Hematopoietic multipotent progenitor cell (in vitro differentiated cells): ENCODE measurements at places on chromosomes 4 and X. TPM values are rescaled to one million over a fixed set of nuclear protein-coding genes. Genes with fewer than 3 reads are reported as not detected.

DNA sequence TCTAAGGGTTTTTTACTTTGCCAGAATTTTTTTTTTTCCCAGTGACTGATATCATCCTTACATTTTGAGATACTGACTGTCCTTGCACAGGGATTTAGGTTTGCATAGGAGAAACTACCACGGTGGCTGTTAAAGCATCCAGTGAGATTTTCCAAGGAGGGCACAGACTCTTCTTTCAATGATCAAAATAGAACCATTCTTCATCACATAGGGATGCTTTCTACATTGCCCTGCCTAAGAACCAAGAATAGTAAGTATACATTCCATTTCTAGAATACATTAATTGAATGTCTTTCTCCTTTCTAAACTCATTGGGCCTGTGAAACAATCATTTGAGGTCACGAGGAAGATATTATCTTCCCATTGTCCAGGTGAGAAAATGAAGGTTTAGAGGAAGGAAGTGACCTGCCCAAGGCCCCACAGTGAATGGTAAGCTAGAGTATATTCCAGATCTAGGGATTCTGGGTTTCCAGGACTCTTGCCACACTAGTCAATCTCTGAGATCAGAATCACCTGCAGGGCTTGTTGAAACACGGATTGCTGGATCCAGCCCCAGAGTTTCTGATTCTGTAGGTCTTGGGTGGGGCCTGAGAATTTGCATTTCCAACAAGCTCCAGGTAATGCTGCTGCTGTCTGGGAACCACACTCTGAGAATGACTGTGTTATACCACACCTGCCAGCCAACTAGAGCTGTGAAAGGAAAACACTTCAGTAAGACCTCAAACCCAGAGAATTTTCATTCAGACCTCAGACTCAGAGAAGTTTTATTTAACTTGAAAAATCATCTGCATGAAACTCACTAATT lies 17.7 kb upstream of the TMEM154 start:
- DNase-seq = no peak

- no peak for DNase-seq
These were observed at the start of gene FGFBP2 for GRCh38 chr4:15963001-15963451. TSS of gene FGFBP2 (minus strand) at chr4:15963175. CDS start at chr4:15963129, 46 bp downstream.

GRCh38 chrX:21944136-21944615 lies 3.7 kb downstream of the SMS start:
- no peak for DNase-seq

DNA sequence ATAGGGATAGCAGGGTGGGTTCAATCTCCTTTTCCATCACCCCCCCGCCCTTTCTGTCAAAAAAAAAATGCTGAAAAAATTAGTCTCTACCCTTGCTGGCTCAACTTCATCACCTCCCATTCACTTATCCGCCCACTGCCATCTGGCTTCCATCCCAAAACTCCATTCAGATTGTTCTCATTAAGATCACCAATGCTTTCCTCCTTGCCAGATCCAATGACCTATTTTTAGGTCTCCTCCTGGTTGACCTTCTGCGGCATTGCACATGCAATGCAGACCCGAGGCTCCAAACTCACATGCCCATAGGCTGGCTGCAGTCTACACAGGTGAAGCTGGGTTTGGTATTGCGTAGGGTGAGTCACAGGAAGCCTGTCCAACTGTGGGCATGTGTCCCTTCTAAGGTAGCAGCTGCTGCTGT lies 21.1 kb upstream of the STIM2 start:
- no peak for DNase-seq

DNA sequence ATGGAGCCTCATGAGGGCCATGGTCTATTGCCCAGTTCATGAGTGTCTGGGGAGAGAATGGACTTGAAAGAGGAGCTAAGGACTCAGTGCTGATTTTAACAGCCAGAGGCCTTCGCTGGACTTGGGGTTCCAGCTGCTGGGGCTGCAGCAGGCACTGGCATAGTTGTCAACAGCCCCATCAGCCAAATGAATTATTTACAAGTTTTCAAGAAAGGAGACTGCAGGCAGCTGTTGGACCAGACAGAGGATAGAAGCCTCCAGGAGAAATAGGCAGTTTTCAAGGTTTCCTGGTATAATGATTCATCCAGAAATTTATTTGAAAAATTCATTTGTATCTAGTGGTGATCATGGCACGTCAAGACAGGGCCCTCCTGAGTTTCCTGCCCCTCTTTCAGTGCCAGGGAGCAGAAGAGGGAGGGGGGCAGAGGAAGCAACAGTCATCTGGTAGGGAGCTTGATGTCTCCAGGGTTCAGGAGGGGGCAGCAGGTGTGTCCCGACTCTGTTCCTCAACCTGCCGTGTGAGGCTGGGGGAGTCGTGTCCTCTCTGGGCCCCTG lies 63.1 kb upstream of the GPR78 start:
- DNase-seq = no peak

- no peak for DNase-seq
These were observed 148.7 kb upstream of the TBC1D9 start for GRCh38 chr4:140904904-140905303.

GRCh38 chr4:26288355-26288909 lies 32.4 kb upstream of the RBPJ start:
- no peak for DNase-seq

- no peak for DNase-seq
These were observed 639.0 kb upstream of the FRG1 start for GRCh38 chr4:189301692-189302091.

- no peak for DNase-seq
These were observed 127.0 kb upstream of the ETNPPL start for GRCh38 chr4:108889696-108890483.

- DNase-seq = no peak
These were observed 18.3 kb downstream of the C4orf50 start for GRCh38 chr4:5999830-6000365.

GRCh38 chr4:78889955-78890354 lies 49.3 kb downstream of the PAQR3 start:
- no peak for DNase-seq

- no peak for DNase-seq
These were observed 1.7 kb upstream of the AFP start for GRCh38 chr4:73434311-73434710.

TLR10 gene
- total RNA-seq = 0.27 TPM

HTR2C gene
- total RNA-seq = under 0.01 TPM

STIM2 gene
- 17.8 TPM for total RNA-seq

SMIM10L2A gene
- total RNA-seq = 0.27 TPM

NPFFR2 gene
- not detected for total RNA-seq

NEIL3 gene
- 1.3 TPM for total RNA-seq

MGST2 gene
- total RNA-seq = 26.4 TPM
